ENCODE measurements at places on chromosomes 2 and 18. TPM values are rescaled to one million over a fixed set of nuclear protein-coding genes. Genes with fewer than 3 reads are reported as not detected.

GRCh38 chr18:7155092-7155491 lies 37.5 kb upstream of the LAMA1 start:
- no peaks in the 10 kb centered on the region for H3K27me3 ChIP-seq
- H3K36me3 ChIP-seq = no peaks in the 10 kb centered on the region
- no peak for DNase-seq
- no peak overlapping the region for H3K4me3 ChIP-seq

DNA sequence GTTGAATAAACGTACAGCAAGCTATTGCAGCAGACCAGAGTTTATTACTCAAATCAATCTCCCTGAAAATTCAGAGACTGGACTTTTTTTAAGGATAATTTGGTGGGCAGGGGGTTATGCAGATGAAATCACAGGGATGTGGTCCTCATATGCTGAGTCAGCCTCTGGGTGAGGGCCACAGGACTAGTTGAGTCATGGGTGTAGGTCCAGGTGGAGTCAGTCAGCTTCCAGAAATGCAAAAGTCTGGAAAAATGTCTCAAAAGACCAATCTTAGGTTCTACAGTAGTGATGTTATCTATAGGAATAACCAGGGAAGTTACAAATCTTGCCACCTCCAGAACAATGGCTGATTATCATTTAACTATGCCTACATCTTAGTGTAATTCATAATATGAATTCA lies 51.1 kb downstream of the ARHGEF33 start:
- no peaks in the 10 kb centered on the region for H3K36me3 ChIP-seq
- no peak for DNase-seq
- no peak overlapping the region for H3K27ac ChIP-seq
- peaks cover 10% of the 10 kb centered on the region for H3K4me1 ChIP-seq

DNA sequence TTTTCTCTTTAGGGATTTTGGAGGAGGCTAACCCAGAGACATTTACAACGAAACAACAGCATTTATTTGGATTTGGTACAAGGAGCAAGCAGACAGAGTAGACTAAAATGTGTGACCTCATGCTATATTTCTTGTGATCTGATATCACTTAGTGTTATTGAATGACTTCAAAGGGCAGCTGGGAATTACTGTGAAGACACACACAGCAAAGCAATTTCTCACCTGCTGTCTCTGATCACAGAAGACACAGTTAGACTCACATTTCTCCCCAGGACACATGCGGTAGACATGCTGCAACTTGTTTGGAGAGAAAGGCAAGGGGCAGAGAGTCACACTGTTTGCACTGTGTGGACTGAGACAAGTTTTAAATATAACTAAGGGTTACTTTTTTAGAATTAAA lies 67.5 kb downstream of the LTBP1 start:
- H3K4me3 ChIP-seq = no peak overlapping the region
- H3K27me3 ChIP-seq = no peaks in the 10 kb centered on the region

DNA sequence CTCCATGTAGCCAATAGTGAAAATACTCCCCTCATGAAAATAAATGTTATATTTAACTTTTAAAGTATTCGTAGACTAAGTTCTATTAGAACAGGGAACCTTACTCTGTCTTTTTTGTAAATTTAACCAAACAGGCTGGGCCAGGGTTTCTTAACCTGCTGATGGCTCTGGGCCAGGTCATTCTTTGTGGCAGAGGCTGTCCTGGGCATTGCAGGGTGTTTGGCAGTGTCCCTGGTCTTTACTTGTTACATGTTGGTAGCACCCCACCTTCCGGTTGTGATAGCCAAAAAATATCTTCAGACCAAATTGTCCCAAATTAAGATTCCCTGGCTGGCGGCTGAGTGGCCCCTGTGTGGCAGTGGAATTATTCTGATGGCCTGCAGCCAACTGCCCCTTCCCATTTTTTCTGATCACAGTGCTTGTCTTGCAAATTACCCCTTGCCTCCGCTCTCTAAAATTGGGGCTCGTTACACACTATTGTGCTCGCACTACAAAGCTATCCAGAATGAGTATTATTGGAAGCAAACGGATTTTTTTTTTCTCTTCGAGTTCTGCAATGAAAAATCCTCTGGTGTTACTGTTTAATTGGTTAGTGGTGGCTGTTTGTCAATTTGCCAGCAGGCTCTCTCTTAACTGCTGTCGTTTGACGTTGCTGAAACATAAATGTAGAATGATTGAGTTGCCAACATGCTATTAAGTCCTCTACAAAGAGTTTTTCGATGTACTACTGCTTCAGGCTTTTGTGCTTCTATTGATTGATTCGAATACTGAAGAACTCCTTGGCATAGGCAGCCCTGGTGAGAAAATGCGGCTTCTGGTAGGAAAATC lies 216.9 kb downstream of the SH3RF3 start:
- H3K27me3 ChIP-seq = peaks cover 3% of the 10 kb centered on the region
- H3K4me3 ChIP-seq = no peak overlapping the region
- H3K36me3 ChIP-seq = no peaks in the 10 kb centered on the region

DNA sequence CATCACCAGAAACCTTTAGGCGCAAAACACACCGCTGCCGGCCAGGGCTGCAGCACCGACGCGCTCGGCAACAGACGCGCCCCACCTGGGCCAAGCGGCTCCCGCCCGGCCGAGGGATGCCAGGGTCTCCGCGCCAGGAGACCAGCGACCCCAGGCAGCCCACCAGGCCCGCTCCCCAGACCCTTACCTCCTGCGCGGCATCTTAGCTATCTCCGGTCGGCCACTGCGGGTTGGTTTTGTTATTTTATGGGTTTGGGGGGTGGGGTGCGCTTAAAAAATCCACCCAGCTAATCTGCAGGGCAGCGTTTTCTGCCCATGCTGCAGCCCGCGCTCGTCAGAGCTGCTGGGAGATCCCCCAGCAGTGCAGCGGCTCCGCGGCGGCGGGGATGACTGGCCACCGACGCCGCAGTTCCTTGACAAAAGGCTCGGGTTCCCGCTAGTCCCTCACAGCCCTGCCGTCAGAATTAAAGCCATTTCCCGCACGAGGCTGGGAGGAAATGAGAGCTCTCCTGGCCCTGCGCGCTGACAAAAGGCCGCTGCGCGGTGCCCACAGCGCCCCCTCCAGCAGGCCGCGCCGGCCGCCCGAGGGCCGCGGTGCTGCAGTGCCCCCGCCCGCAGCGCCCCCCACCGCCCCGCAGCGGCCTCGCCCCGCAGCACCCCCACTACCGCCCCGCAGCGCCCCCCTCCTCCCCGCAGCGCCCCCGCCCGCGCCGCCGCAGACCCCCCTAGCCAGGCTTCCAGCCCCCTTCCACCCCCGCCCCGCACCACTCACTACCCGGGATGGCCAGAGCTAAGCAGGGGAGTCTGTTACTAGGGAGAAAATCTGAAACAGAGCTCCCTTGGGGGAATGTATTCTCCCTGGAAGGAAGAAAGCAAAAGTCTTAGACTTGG lies at the start of gene ADD2:
ADD2 (minus strand) TSS at position 502 of the 891 bp plus-strand sequence. CDS start 61,792 bp downstream, outside the sequence.
- peak within 1 kb of the TSS; percentile 9 for H3K27ac ChIP-seq
- DNase-seq = peak; percentile 49
- H3K4me1 ChIP-seq = peaks cover 11% of the 10 kb centered on the region
- H3K27me3 ChIP-seq = peaks cover 83% of the 10 kb centered on the region
- H3K36me3 ChIP-seq = no peaks in the 10 kb centered on the region

GRCh38 chr2:207321514-207321913 lies 155.8 kb upstream of the KLF7 start:
- no peak for DNase-seq
- H3K4me1 ChIP-seq = no peaks in the 10 kb centered on the region
- no peaks in the 10 kb centered on the region for H3K27me3 ChIP-seq
- no peaks in the 10 kb centered on the region for H3K36me3 ChIP-seq
- no peak overlapping the region for H3K27ac ChIP-seq

DNA sequence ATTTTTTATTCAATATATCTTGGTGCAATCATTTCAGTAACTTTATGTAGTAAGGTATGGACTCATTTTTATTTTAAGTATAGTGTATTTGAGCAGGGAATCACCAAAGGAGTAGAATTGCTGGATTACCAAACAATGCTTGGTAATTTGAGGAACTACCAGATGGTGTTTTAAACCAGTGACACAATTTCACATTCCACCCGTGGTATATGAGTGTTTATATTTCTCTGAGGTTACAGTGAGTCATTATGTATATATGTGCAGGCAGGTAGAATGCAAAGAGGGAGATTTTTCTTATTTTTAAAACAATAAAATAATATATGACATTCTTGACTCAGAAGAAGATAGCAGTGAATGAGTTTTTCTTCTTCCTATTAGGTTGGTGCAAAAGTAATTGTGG lies 596.9 kb downstream of the DCC start:
- DNase-seq = no peak
- no peak overlapping the region for H3K27ac ChIP-seq
- H3K4me3 ChIP-seq = no peak overlapping the region
- H3K4me1 ChIP-seq = no peaks in the 10 kb centered on the region
- no peaks in the 10 kb centered on the region for H3K27me3 ChIP-seq

GRCh38 chr2:121052521-121052920 lies 232.5 kb downstream of the TFCP2L1 start:
- H3K4me1 ChIP-seq = peaks cover 3% of the 10 kb centered on the region
- H3K27ac ChIP-seq = peak overlapping the region; percentile 49
- H3K27me3 ChIP-seq = peaks cover 26% of the 10 kb centered on the region
- no peak for DNase-seq

- DNase-seq = no peak
- H3K27me3 ChIP-seq = no peaks in the 10 kb centered on the region
- H3K36me3 ChIP-seq = peaks cover 5% of the 10 kb centered on the region
- no peak overlapping the region for H3K27ac ChIP-seq
- H3K4me3 ChIP-seq = no peak overlapping the region
- peaks cover 26% of the 10 kb centered on the region for H3K4me1 ChIP-seq
Observed at GRCh38 chr2:58039170-58039611, 7.4 kb upstream of the VRK2 start.

DNA sequence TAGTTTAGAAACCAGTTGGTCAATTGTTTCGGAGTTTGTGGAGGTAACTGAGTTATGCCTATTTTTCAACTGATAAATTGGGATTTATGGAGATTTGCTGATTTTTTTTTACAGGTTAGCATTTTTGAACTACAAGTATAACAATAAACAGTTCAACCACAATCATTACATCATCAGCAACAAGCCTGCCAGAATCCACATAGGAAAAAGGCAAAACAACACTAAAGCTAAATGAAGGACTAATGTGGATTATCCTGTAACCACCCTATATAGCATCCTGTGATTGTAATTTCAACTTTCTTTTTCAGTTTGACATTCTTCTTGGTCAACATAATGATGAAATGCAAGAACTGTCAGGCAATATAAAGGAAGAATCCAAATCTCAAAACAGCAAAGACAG lies 76.5 kb downstream of the CCDC102B start:
- no peak for DNase-seq
- no peaks in the 10 kb centered on the region for H3K36me3 ChIP-seq
- H3K27me3 ChIP-seq = no peaks in the 10 kb centered on the region
- peaks cover 4% of the 10 kb centered on the region for H3K4me1 ChIP-seq

GRCh38 chr2:26970244-26970927 lies at the start of gene MAPRE3:
MAPRE3 (plus strand) TSS chr2:26970637; CDS start chr2:27022219, 51,582 bp downstream.
- H3K27me3 ChIP-seq = peaks cover 51% of the 10 kb centered on the region
- peak within 1 kb of the TSS; percentile 48 for H3K27ac ChIP-seq
- no peaks in the 10 kb centered on the region for H3K36me3 ChIP-seq
- H3K4me1 ChIP-seq = peaks cover 17% of the 10 kb centered on the region

DNA sequence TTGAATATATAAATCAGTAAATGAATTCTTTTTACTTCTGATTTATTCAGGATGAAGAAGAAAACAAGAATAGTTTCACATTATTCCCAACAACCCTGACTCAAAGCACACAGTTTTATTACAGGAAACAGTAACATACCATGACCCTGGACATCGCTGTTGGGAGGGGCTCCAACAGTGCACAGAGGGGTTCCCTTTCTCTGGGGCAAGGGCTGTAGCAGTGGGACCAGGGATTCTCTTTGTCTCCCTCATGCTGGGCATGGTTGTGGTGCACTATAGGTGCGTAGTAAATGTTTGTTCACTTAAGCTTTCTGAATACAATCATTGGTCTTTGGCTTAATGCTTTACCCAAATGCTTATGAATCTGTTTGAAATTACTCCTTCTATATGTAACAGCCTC lies 189.4 kb downstream of the BCL2 start:
- no peak overlapping the region for H3K4me3 ChIP-seq
- no peak for DNase-seq
- H3K27me3 ChIP-seq = no peaks in the 10 kb centered on the region
- H3K27ac ChIP-seq = no peak overlapping the region
- no peaks in the 10 kb centered on the region for H3K36me3 ChIP-seq

DNA sequence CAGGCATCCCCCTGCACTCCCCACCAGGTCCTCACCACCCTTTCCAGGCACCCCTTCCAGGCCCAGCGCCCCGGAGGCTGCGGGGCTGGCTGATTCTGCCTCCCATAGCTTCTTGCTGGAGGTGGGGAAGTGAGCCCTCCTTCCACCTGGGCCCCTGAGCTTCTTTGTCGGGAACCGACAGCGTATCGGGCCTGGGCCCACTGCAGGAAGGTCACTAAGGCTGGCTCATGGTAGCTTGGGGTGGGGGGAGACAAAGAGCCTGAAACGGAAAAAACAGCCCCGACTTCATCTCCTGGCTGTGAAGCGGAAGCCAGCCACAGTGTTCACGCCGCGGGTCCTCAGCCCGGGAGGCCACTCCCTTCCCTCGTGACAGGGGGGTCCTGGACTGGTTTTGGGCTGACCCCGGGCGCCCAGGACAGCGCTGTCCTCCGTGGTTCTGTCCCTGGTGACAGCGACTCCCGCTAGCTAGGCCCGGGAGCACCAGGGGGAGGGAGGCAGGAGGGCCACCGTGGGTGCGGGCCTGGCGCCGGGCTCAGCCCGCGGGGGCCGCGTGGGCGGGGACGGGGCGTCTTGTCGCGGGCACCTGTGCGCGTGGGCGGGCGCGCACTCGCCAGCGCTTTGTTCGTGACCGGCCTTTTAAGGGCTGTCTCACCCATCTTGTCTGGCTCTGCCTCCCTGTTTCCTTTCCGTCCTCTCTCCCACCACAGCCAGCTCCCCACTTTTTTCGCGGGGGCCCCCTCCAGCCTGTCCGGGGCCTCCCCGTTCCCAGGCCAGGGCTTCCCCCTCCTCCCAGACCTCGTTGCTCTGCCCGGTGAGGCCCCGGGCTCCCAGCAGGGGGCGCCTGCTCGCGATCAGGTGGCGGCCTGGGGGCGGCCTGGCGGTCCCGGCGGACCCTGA lies 64.9 kb downstream of the DNMT3A start:
- H3K36me3 ChIP-seq = peaks cover 27% of the 10 kb centered on the region
- peak overlapping the region; percentile 39 for H3K27ac ChIP-seq
- peaks cover 28% of the 10 kb centered on the region for H3K4me1 ChIP-seq
- H3K4me3 ChIP-seq = peak overlapping the region; percentile 31

GRCh38 chr2:28231110-28231631 lies 161.5 kb upstream of the FOSL2 start:
- H3K27ac ChIP-seq = no peak overlapping the region
- H3K27me3 ChIP-seq = no peaks in the 10 kb centered on the region
- H3K4me3 ChIP-seq = no peak overlapping the region
- no peak for DNase-seq
- H3K4me1 ChIP-seq = peaks cover 19% of the 10 kb centered on the region

The SLC14A1 gene
- total RNA-seq = not detected

The G6PC2 gene
- total RNA-seq = not detected

The UPP2 gene
- total RNA-seq = not detected

The SERPINB4 gene
- total RNA-seq = not detected

The VWC2L gene
- not detected for total RNA-seq

The CIB4 gene
- total RNA-seq = not detected

The CD8A gene
- 0.38 TPM for total RNA-seq

The CCBE1 gene
- total RNA-seq = 71.1 TPM
